ENCODE measurements at places on chromosomes 4 and X.

GRCh38 chrX:119292445-119292844, 56.4 kb downstream of the PGRMC1 start:
- DNase-seq, result no peak

DNA sequence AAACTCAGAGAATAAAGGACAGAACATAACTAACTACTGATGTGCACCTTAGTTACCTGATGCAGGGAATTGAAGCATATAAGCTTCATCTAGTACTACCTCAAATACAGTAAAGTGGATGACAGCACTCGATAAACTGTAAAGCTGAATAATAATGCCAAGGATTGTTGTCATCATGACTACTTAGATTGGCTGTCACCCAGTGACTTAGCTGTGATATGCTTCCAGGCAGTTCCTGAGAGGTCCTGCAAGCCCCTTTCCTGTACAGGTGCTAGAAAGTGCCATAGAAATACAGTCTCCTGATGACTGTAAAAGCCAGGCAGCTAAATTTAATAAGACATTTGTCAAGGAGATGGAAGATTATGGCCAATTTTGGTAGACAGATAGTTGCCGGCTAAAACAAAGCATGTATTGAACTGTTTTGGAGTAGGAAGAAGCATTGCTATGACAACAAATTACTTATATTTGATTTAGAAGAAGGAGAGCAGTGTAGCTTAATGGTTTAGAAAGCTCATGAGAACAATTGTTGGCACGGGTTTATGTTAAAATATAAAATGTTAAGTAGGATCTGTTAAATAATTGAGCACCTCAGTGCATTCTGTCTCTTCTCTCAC, 29.7 kb downstream of the TMEM164 start:
- DNase-seq, result no peak

GRCh38 chrX:15207384-15207783, 62.5 kb downstream of the ASB9 start:
- no peak for DNase-seq

DNA sequence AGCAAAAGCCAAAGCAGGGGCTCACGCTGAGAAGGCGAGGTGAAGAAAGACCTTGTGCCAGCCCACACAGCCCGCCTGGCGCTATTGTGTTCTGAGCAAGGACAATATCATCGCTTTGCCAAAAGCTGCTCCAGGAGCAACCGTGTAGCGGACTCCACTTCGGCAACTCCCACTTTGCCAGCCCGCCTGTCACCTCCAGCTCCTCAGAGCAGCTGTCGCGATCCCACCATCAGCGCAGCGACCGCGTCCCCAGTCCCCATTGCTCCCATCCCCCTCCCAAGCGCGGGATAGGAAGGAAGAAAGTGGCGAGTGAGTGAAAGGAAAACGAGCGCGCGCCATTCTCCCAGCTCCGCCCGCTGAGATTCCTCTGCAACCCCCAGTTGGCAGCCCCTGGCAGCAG, 759 bp downstream of the ZC4H2 start:
- no peak for DNase-seq

DNA sequence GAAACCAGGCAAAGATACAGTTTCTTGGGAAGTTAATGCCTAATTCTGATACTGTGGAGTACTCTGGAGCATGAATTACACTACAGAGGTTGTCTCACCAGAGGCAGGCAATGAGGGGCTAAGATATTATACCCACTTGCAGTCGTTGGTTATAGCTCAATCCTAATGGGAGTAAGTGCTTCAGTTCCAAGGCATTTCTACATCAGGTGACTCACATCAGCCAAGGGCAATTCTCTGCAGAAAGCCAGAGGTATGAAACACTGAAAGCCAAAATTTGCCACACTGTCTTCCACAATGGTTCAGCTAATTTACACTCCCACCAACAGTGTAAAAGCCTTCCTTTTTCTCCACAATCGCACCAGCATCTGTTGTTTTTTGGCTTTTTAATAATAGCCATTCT, 174.0 kb upstream of the IL15 start:
- no peak for DNase-seq

- no peak for DNase-seq
Measured at GRCh38 chr4:56744030-56744429, 62.9 kb upstream of the HOPX start.

DNA sequence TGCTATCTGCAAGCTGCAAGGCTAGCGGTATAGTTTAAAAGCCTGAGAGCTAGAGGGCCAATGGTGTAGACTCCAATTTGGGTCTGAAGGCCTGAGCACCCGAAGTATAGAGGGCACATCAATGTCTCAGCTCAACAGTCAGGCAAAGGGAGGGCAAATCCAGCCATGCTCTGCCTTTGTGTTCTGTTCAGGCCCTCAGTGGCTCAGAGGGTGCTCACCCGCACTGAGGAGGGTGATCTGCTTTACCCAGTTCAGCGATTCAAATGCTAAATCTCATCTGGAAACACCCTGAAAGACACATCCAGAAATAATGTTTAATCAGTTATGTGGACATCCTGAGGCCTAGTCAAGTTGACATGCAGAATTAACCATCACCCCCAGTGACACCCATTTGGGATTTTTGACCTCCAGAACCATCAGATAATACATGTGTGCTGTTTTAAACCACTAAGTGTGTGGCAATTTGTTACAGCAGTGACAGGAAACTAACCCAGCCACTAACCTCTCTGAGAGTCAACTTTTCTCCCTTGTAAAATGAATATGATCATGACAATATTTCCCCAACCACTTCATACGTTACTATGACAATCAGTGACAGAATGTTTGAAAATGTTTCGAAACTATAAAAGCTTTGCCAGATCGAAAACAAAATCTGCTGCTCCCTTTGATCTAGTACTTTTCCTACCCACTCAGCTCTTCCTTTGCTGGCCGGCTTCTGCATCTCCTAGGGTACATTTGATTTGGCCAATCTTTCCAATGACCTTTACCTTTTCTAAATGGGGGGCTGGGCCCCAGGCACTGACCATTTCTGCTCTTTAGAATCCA, 8.4 kb upstream of the TBL1X start:
- DNase-seq, result no peak

DNA sequence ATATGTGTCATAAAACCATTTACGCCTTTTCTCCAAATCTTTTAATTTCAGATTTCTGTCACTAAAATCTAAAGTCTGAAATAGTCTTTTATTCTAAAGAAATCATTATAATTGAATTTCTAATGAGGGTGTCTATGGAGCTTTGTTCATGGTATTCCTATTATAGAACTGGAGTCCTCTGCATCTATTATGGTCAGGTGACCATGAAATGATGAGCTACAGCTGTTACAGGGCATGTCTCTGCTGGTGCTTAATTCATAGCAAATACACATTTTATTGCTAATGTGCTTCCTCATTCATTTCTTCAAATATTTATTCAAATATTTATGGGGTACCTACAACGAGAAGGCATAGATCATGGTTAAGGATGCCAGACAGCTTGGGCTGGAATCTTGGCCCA, 126.1 kb downstream of the NAA11 start:
- no peak for DNase-seq

GRCh38 chr4:12126474-12126873, 697.8 kb upstream of the HS3ST1 start:
- no peak for DNase-seq

DNA sequence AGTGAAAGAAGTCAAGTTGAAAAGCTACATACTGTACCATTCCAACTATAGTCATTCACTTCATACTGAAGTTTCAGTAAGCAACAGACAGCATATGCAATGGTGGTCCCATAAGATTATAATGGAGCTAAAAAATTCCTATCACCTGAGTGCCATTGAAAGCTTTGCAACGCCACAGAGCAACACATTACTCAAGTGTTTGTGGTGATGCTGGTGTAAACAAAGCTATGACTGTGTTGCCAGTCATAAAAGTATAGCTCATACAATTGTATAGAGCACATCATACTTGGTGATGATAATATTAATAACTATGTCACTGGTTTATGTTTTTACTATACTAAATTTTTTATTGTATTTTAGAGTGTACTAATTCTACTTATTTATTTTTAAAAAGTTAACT, 78.9 kb downstream of the NAF1 start:
- DNase-seq, result no peak

- DNase-seq, result no peak
Measured at GRCh38 chrX:8820910-8821527, 19.8 kb upstream of the FAM9A start.

- DNase-seq, result no peak
Measured at GRCh38 chrX:17500145-17500579, 125.2 kb downstream of the NHS start.

GRCh38 chr4:90542216-90542615, 415.0 kb downstream of the CCSER1 start:
- DNase-seq, result no peak

GRCh38 chrX:9184211-9184610, 150.3 kb upstream of the FAM9B start:
- DNase-seq, result no peak

GRCh38 chr4:84159762-84160161, 339.3 kb downstream of the NKX6-1 start:
- DNase-seq, result no peak

GRCh38 chrX:9902656-9903055, 64.5 kb upstream of the CLDN34 start:
- no peak for DNase-seq

DNA sequence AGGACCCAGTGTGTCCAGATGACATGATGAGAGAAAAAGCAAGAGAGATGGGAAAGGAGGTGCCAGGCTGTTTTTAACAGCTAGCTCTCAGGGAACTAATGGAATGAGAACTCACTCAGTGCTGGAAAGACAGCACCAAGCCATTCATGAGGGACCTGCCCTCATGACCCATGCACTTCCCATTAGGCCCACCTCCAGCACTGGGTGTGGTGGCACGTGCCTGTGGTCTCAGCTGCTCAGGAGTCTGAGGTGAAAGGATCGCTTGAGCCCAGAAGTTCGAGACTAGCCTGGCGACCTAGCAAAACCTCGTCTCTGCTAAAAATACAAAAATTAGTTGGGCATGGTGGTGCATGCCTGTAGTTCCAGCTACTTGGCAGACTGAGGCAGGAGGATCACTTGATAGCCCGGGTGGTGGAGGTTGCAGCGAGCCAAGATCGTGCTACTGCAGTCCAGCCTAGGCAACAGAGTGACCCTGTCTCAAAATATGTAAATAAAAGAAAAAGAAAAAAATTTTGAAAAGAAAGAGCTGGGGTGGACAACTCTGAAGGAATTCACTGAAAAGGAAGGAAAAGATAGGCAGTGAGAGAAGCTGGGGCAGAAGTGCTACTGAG, 50.9 kb downstream of the FAM193A start:
- DNase-seq, result no peak

DNA sequence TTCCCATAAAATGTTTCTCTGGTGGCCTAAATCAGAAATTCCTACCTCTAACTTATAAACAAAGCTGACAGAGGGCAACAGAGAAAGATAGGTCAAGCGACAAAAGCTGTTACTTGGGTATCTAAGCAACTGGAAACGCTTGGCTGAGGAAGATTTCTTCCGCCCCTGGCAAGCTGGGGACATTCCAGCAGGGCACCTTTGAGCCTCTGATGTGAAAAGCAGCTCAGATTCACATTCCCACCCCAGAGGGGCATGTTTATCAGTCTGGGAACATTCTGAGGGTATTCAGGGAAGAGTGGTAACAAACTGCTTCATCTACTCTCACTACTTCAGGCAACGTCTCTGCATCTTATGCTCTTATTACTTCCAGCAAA, 3.5 kb upstream of the CDS1 start:
- DNase-seq, result no peak

GRCh38 chrX:149910178-149910695, 19.1 kb upstream of the HSFX4 start:
- DNase-seq, result no peak

GRCh38 chrX:109619771-109620170, 5.2 kb downstream of the KCNE5 start:
- DNase-seq, result no peak

DNA sequence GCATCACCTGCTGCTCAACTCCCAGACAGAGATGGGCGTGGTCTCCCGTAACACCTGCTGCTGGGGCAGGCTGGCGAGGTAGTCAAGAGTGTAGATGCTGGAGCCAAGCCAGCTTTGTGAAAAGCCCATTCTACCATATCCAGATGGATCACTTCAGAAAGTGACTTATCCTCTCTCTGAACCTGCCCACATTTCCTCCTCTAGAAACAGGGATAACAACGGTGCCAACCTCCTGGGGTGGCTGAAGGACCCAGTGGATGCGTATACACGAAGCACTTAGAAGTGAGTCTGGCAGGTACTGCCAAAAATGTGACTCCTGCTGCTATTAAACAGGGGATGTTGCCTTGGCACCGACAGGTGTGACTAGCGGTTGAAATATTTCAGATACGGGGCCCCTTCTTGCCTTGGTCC, 95.8 kb downstream of the SORBS2 start:
- DNase-seq, result no peak

All from cortex of kidney (tissue), 1 donor.